NCI-H1436 treated with DMSO at 0.1 percent for 48 hours (cell line): ENCODE measurements at places on chromosomes 7 and 10.

DNA sequence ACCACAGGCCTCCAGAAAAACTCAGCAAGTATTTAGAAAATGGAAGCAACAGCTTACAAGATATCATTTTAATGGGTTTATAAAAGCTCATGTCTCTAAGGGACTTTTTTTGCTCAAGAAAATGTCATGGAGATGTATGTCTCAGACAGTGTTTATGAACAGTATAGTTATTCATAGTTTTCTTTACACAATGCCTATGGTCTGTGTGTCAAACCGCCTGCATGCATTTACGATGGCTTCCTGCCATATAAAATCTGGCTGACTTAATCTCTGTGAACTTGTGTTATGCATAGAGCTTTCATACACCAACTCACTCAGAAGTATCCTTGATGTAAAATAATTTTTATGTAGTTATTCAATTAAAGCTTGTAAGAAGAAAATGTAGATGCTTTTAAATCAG lies 1314.2 kb upstream of the LRRTM3 start:
- no peak for DNase-seq

GRCh38 chr10:68955355-68955831 lies 577 bp upstream of the DDX21 start:
- DNase-seq = no peak

DNA sequence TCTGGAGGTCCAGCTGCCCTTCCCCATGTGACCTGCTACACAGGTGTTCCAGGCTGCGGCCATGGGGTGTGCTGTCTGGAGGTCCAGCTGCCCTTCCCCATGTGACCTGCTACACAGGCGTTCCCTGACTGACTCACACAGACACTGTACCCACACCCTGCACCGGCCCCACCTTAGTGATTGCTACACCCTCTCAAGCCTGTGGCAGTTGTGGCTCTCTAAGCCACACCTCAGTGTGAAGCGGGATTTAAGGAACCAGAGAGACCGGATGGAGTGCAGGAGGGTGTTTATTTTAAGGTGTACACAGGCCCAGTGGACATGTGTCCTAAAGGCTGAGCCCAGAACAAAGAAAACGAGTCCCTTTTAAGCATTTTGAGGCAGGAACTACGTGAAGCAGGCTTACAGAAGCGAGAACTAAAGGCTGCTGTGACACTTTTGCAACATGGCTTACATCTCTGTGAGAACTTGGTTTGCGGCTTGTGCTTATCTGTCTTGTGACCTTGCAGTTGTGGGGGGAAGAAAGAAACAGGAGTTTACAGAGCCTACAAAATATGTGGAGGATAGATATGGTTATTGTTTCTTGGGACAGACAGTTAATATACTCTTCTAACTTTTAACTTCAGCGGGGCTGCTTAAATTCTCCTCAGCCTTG lies 326.4 kb downstream of the PAXIP1 start:
- DNase-seq = no peak

DNA sequence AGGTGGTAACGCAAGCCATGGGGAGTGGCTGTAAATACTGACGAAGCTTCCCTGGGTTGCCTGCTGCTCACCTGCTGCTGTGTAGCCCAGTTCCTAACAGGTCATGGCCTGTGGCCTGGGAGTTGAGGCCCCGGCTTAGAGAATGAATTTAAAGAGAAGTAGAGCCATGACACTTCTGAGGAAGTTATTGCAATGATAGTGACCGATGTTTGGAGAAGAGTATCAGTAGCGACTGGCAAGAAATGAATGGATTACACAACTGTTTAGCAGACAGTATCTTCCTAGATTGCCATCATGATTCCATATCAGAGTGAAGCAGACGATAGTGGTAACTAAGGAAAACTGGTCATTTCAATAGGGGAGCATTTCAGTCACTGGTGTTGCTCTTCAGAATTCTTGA lies 249.6 kb downstream of the PLXDC2 start:
- DNase-seq = no peak
